Stimulated activated CD8-positive, alpha-beta memory T cell treated with anti-CD3 and anti-CD28 coated beads, Interleukin-2, amount 100 ng/mL, for 1 hour (primary cell): ENCODE measurements at places on chromosomes 6 and 20.

DNA sequence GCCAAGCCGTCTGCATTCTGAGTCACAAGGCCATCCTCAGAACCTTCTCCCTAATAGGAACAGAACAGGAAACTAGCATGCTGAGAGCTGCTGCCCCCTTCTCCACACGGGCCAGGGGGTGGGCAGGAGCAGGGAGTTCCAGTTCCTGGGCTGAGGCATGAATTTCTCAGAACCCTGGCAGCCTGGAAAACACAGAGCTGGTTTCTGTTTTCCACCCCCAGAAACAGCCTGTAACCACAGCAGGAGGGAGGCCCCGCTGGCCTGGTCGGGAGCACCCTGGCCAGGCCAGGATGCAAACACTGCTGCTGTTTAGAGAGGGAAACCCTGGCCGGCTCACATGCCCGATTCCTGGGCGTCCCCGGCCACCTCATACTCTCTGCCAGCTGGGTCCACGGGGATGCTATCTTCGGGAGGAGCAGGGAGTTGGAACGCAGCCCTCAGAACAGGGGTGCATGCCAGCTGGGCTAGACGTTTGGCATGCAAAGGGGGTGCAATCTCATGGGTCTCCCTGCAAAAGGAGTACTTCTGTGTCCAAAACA is 130.1 kb downstream of the NFATC2 start:
- no peak for DNase-seq

DNA sequence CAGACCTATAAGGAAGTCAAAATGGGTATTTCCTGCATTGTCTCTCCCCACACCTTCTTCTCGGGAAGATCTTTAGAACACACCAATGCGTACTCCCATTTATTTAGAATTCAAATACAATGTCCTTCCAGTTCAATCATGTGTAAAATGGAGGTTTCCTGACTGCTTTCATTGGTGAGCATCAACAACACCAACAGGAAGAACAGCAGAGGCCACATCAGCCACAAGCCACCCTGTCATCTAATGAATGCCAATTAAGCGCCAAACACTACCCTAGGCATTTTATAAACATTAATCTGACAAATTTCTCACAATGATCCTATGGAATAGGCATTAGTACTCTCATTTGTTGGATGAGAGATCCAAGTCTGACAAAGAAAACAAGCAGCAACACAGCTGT is 68.4 kb upstream of the SMLR1 start:
- DNase-seq: no peak

GRCh38 chr6:83431545-83432155 is 799 bp upstream of the ME1 start:
- DNase-seq: no peak

- DNase-seq: no peak
Observed at GRCh38 chr6:142871910-142872331, 73.1 kb downstream of the HIVEP2 start.

DNA sequence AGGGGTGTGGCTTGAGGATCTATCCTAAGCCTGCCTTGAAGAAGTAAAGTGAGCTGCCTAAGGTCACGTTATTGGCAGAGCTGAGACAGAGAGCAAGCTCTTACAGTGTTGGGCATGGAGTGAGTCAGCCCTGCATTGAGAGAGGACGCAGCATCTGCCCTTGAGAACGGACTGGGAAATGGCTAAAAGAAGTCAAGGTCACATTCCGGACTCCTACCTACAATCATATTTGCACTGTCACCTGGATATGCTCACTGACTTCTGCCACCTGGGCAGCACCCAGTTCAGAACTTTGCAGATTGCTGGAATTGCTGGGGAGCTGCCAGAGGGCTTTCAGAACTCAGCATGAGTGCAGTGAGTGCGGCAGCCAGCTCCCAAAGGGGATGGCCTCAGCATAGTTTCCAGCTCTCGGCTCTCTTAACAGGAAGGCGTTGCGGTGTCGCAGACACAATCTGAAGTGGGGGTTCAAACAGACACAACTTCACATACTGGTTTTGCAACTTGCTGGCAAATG is 199.3 kb upstream of the SGK1 start:
- no peak for DNase-seq

DNA sequence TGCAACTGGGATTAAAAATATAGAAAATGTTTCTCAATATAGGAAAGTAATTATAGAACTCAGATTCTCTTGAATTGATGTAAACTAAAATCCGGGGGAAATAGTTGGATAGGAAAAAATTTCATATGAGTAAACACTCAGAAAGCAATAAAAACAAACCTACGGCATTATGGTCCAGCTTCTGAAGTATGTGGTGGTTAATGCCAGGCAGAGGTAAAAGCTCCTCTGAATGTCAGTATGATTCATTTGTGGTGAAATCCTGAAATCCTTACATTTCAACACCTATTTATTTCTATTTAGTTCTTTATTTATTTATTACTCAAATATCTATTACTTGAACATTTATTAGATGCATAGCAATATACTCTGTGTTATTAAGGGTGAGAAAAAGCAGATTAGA is 145.1 kb downstream of the RIMS1 start:
- DNase-seq: no peak

GRCh38 chr6:44534291-44534690 is 146.8 kb downstream of the CDC5L start:
- DNase-seq: no peak

DNA sequence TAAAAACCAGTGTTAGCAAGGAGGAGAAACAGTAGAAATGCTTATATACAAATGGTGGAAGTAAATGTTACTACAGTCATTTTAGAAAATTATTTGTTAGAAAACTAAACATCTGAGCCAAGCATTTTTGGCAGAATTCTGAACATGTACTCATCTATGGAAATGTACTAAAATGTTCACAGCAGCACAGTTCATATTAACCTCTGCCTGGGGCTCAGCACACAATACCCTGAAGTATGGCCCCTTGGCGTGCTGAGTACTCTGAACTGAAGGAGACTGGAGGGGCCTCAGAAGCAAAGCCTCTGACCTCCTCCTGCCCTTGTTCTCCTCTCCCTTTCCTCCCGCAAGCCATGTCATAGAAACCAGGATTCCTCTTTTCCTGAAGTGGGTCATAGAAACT is 66.2 kb upstream of the RALGAPA2 start:
- no peak for DNase-seq

DNA sequence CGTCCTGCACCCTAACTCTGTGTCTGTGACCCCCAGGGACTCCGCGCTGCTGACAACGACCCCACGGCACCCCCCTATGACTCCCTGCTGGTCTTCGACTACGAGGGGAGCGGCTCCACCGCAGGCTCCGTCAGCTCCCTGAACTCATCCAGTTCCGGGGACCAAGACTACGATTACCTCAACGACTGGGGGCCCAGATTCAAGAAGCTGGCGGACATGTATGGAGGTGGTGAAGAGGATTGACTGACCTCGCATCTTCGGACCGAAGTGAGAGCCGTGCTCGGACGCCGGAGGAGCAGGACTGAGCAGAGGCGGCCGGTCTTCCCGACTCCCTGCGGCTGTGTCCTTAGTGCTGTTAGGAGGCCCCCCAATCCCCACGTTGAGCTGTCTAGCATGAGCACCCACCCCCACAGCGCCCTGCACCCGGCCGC is 129.0 kb downstream of the TAF4 start:
- DNase-seq: no peak

GRCh38 chr20:11195899-11196558 is 522.2 kb upstream of the JAG1 start:
- no peak for DNase-seq

DNA sequence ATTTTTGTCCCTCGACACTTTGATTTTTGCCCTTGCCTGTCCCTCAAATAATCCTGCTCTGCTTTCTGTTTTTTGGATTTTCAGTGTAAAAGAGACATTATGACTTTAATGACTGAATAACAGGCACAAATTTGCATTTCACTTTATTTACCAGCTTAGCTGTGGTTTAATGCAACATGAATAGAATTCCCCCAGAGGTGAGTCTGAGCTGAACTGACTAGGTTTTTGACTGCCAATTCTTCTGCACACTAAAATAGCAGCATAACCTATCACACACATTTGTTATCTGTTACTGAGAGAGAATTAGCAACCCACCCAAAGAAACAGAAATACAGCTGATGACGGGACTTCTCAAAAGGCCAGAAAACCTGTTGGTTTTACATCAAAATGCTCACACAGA is 3.9 kb upstream of the RBM24 start:
- no peak for DNase-seq

DNA sequence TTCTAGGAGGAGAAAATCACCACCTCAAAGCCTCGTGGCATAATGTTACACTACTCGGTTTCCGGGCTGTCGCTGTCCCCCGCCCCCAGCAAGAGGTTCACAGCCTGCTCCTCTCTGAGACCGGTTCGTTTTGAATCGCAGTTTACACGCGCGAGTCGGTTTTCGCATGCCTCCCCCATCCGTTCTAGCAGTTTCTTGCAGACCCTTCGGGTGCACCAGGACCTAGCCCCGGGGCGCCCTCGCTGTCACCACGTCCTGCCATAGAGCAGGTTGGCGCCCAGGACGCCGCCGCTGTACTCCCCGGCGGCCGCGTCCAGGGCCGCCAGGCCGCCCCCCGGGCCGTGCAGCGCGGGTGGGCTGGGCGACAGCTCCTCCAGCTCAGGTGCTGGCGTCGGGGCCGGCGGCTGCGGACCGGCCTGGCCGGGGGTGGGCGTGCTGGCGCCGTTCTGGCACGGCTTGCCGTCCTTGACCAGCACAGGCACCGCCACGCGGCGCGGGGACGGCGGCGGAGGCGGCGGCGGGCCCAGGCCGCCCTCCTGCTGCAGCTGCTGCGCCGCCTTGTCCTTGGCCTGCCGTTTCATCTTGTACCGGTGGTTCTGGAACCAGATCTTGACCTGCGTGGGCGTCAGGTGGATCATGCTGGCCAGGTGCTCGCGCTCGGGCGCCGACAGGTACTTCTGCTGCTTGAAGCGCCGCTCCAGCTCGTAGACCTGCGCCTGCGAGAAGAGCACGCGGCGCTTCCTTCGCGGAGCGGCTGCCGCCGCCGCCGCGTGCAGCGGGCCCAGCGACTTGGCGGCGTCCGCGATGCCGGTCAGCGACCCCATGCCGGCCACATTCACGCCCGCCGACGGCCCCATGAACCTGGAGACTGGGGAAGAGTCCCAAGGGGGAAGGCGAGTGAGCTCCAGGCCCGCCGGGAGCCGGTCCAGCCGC is 1.4 kb downstream of the NKX2-4 start:
- peak; percentile 25 for DNase-seq

- DNase-seq: no peak
Observed at GRCh38 chr6:9675122-9675521, 739.8 kb downstream of the TFAP2A start.

- no peak for DNase-seq
Observed at GRCh38 chr6:80956898-80957297, 795.6 kb downstream of the TENT5A start.

- peak; percentile 80 for DNase-seq
Observed at GRCh38 chr6:32984622-32985389, 16.4 kb downstream of the BRD2 start.

DNA sequence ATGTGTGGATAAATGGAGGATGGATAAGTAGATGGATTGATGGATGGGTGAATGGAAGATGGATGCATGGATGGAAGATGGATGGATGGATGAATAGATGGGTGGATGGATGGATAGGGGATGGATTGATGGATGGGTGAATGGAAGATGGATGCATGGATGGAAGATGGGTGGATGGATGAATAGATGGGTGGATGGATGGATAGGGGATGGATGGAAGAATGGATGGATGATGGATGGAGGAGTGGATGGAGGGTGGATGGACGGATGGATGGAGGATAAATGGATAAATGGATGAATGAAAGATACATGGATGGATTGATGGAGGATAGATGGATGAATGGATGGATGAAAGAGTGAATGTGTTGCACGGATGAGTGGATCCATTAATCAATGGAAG is 3.0 kb upstream of the NFATC2 start:
- no peak for DNase-seq

- no peak for DNase-seq
Observed at GRCh38 chr20:48238326-48238725, 453.0 kb upstream of the SULF2 start.

DNA sequence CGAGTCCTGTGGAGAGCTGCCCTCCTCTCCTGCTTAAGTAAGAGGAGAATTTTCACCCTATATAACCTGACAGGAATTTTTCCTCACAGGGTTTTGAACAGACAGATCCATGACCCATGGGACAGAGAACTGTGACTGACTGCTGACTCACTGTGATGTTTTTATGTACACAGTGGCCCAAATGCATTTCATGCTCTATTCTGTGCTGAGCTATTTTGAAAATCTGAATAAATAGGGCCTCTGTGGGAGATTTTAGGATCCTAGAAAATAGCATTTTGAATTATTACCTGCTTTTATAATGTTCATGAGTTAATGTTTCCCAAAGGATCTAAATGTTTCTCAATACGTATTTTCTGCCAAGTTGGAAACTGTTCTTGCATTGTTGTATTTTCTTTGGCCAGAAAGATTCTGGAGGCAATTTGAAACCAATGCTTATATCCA is 577.4 kb downstream of the HTR1B start:
- no peak for DNase-seq

DNA sequence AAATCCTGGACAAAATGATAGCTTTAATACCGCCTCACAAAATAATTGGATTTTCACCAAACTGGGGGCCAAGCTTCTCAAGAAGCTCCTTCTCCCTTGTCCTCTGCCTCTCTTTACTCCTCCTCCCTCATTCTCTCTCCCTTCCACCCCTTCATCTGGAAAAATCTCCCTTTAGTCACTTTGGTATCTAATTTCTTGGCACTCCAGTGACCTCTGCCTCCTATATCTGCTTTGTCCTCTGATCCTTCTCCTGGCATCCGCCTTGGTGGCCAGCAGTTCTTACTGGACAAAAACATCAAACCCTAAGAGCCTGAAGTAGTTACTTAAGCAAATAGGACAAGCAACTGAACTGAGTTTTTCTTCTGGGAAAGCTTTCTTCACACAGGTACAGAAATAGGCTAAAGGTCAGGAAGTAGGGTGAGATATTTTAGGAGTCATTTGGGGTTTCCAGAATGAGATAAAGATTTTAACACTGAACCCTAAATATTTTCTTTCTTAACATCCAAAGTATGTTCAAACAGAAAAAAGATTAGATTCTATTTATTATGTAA is 220.7 kb downstream of the ARHGAP18 start:
- no peak for DNase-seq

DNA sequence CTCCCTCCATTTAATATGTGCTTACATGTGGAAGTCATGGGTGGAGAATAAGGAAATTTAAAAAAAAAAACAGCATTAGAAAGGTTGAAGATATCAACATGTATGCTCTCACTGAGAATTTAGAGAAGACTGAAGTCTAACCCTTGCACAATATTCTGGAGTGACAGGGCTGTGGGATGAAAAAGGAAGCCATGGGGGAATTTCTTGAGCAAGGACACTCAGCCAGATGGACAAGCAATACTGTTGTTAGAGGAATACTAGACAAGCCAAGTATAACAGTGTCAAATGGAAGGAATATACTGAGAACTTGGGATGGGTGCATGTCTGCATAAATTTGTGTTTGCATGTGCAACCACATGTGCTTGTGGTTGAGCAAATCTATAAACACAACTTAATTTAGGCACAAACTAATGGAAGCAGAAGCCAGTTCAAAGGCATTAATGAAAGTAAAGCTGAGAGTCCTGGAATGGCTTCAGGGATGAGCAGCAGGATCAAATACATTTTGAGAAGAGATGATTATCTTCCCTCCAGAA is 119.7 kb downstream of the ADGRB3 start:
- no peak for DNase-seq
